ENCODE measurements at places on chromosomes 6 and 20.

DNA sequence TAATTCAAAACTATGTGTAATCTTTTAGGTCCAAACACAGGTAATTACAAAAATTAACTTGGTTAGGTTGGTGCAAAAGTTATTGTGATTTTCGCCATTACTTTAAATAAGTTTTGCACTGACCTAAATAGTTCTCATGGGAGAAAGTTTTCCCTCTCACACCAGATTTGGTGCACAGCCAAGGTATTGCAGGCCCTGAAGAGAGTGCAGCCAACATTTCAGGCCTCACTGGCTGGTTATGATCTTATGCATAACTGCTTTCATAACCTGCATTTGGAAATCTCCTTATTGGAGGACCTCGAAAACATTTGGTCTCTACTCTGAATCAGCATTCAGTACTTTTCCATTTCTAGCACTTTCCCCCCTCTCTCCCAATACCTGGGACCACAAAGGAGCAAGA is 993.1 kb upstream of the MANEA start:
- no peak for DNase-seq

DNA sequence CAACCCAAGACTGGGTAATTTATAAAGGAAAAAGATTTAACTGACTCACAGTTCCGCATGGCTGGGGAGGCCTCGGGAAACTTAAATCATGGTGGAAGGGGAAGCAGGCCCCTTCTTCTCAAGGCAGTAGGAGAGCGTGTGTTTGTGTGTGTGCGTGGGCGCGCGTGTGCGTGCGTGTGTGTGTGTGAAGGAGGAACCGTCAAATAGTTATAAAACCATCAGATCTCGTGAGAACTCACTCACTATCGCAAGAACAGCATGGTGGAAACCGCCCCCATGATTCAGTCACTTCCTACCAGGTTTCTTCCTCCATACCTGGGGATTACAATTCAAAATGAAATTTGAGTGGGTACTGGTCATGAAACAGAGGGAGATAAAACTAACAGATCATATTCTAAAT is 220.1 kb upstream of the EYS start:
- no peak for DNase-seq

DNA sequence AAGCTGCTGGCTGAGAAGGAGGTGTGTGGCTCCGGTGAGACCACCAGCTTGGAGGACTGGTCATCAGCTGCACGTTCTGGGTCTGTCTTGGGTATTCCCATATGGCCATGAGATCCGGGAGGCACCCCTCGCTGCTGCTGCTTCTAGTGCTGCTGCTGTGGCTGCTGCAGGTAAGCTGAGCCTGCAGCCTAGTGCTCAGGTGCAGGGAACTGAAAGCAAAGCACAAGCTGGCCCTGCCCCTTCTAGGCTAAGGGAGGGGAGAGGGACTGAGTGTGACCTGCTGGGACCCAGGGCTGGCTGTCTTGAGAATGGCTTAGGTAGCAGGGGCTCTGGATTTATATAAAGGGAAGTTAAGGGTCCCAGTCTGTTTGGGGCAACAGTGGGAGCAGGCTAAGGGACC is 403 bp downstream of the CDH26 start:
- no peak for DNase-seq

DNA sequence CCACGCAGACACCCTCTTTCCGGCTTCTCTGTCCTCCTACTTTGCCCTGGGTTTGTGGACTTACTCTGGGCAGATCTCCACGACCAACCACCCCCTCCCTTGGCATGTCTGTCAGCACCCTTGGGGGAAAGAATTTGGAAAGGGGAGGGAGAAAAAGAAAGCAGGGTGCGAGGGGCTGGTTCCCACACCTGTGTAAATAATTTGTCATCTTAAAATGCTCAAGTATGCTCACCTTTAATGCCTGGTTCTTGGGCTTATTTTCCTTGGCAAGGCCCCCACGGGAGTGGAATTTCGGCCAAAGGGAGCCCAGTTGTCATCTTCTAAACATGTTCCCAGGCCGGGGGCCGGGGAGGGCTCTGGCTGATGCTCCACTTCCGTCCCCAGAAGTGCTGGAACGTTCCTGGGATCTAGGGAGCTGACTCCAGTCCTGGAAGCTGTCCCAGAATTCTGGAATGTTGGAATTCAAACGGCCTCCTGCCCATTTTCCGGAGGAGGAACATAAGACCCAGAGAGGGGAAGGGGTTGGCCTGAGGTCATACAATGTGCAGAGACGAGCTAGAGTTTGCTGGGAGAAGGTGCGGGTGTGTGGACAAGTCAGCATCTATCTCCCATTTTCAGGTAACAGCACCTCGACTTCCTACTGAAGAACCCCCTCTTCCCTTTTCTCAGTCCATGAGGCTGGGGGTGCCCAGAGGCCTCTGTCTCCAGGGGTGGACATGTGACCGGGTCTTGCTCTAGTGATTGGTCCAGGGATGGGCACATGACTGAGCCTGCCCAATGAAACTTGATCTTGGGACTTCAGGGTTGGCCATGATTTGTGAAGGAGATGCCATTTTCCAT is 122.3 kb downstream of the CEBPB start:
- DNase-seq: no peak

GRCh38 chr6:5053038-5053437 is 32.1 kb upstream of the PPP1R3G start:
- no peak for DNase-seq

DNA sequence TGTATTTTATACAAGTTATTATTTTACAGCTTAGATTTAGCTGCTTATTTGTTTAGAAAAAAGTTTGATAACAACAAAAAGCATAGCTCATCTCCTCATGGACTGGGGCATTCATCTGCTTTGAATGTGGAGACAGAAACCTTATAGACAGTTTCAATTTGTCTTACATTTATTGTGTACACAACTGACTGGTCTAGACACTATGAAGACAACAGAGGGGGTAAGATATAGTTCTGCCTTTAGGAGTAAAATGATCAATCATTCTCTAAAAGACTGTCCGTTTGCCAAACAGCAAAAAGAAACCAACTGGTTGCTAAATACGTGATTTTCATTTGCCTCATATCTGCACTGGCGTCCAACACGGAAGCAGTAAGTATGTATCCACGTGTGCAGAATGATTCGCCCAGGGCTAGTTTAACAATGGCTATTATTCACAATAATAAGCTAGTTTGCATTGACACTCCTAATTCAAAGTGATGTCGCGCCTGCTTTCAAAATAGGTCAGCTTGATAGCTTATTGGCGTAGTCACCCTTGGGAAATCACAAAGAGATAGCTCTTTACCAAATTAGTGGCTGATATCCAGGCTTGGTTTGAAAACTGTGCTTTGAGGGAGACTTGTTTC is 153.6 kb downstream of the BMP2 start:
- no peak for DNase-seq

GRCh38 chr6:49563006-49563886 is 12.8 kb downstream of the C6orf141 start:
- no peak for DNase-seq

- DNase-seq: no peak
These were observed 12.5 kb upstream of the FERMT1 start for GRCh38 chr20:6135347-6135746.

- no peak for DNase-seq
These were observed 10.9 kb downstream of the CUL9 start for GRCh38 chr6:43192911-43193310.

GRCh38 chr20:6732001-6732447 is 35.5 kb upstream of the BMP2 start:
- no peak for DNase-seq

GRCh38 chr6:139386404-139386803 is 12.0 kb upstream of the CITED2 start:
- no peak for DNase-seq

- no peak for DNase-seq
These were observed 9.3 kb upstream of the RPS6KA2 start for GRCh38 chr6:166636191-166636933.
